Parietal lobe (tissue), 2 donors: ENCODE measurements at places on chromosomes 11 and 22. TPM values are rescaled to one million over a fixed set of nuclear protein-coding genes. Genes with fewer than 3 reads are reported as not detected.

POU2AF3 gene
- total RNA-seq: 0.94 TPM

OR52A5 gene
- total RNA-seq: not detected

TRPM5 gene
- not detected for total RNA-seq

DRG1 gene
- 62.9 TPM for total RNA-seq

OLFML1 gene
- 0.94 TPM for total RNA-seq

INS gene
- total RNA-seq: not detected

CRYBB3 gene
- not detected for total RNA-seq

CYP2D6 gene
- total RNA-seq: 7.2 TPM

PDXP gene
- total RNA-seq: 42.6 TPM

ALKBH3 gene
- total RNA-seq: 34.7 TPM

MMP8 gene
- total RNA-seq: not detected

OR5P2 gene
- not detected for total RNA-seq

TEX12 gene
- 2.2 TPM for total RNA-seq

KMT5B gene
- 164 TPM for total RNA-seq

FBLN1 gene
- 42.3 TPM for total RNA-seq

GPHA2 gene
- total RNA-seq: not detected

CNTN5 gene
- 15.7 TPM for total RNA-seq

OR8D4 gene
- not detected for total RNA-seq

TMEM132A gene
- total RNA-seq: 139 TPM

CHRM1 gene
- 12.8 TPM for total RNA-seq

NXPE1 gene
- not detected for total RNA-seq

MB gene
- total RNA-seq: not detected

LDLRAD3 gene
- 65.7 TPM for total RNA-seq

GRIK4 gene
- total RNA-seq: 5.3 TPM

RASD2 gene
- total RNA-seq: 0.94 TPM

FGF4 gene
- not detected for total RNA-seq

LRP5 gene
- 25.4 TPM for total RNA-seq

RAG2 gene
- total RNA-seq: not detected
